ENCODE measurements at places on chromosomes 16 and 17. TPM values are rescaled to one million over a fixed set of nuclear protein-coding genes. Genes with fewer than 3 reads are reported as not detected.

Gene SLC5A2
- 0.77 TPM for polyA plus RNA-seq

Gene CTRB2
- not detected for polyA plus RNA-seq

Gene ADORA2B
- polyA plus RNA-seq = 0.67 TPM

DNA sequence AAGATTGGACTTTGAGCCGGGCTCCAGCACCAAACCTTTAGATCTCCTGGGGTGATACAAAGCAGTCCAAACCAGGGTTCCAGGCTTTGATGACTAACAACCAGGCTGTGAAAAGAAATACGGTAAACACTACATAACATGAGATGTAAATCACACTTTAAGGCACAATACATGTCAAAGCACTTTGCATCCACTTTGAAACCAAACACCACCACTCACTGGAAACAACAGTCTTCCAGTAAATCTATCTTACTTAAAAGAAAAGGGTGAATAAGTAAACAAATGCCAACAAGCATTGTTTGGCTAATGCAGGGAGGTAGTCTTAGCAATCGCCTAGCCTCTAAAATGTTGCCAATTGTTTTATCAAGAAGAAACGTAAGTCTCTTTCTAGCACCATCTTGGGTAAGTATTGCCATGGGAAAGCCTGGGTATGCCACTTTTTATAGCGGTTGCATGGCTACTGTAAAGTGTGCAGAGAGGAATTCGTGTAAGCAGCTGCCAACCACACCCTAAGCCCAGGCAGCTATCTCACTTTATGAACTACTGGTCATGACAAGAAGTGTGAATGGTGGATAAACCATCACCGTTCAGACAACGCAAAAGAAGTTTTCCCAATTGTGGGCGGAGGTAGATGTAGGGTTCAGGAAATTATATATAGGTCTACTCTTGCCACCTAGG, 267.4 kb upstream of the PSMD7 start:
- H3K4me1 ChIP-seq = no peaks in the 10 kb centered on the region
- H3K36me3 ChIP-seq = no peaks in the 10 kb centered on the region
- no peak overlapping the region for H3K4me3 ChIP-seq
- peaks cover 6% of the 10 kb centered on the region for H3K27me3 ChIP-seq
- no peak for DNase-seq

DNA sequence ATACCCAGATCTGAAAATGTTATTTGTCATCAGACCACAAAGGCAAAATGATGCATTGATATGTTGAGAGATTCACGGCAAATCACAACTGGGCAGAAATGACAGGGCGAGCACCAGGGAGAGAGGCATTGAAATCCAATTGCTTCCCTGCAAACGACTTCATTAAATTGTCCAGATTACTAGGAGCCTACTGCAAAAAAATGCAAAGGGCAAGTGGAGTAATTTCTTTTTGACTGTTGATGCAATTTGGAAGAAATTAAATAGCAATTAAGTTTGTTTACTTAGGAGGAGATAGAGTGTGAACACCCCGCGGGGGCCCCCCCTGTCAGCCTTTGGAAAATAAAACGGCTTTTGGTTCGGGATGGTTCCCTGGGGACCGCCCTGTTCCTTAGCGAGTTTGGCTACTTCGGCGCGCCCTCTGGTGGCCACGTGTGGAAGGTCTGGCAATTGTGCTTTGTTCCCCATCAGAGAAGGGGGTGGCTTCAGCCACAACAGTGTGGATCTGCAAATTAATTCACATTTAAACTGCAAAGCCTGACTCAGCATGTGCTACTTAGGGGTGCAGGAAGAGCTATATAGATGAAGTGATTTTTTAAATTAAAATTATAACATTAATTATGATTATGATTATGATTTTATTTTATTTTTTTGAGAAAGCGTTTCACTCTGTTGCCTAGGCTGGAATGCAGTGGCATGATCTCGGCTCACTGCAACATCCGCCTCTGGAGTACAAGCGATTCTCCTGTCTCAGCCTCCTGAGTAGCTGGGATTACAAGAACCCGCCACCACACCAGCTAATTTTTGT, 14.5 kb upstream of the TMC7 start:
- no peaks in the 10 kb centered on the region for H3K27me3 ChIP-seq
- H3K27ac ChIP-seq = no peak overlapping the region
- H3K36me3 ChIP-seq = no peaks in the 10 kb centered on the region

GRCh38 chr17:15250135-15250860, 14.8 kb downstream of the PMP22 start:
- H3K4me3 ChIP-seq = no peak overlapping the region
- no peak overlapping the region for H3K27ac ChIP-seq
- H3K4me1 ChIP-seq = peaks cover 62% of the 10 kb centered on the region
- H3K27me3 ChIP-seq = no peaks in the 10 kb centered on the region
- H3K36me3 ChIP-seq = no peaks in the 10 kb centered on the region

- peaks cover 19% of the 10 kb centered on the region for H3K4me1 ChIP-seq
- DNase-seq = no peak
- H3K36me3 ChIP-seq = peaks cover 5% of the 10 kb centered on the region
- no peak overlapping the region for H3K27ac ChIP-seq
- no peak overlapping the region for H3K4me3 ChIP-seq
- no peaks in the 10 kb centered on the region for H3K27me3 ChIP-seq
These were observed 8.1 kb downstream of the WIPI1 start for GRCh38 chr17:68449021-68449739.

GRCh38 chr16:75024594-75024993, 25.8 kb downstream of the ZNRF1 start:
- H3K36me3 ChIP-seq = no peaks in the 10 kb centered on the region
- no peaks in the 10 kb centered on the region for H3K27me3 ChIP-seq
- H3K4me3 ChIP-seq = no peak overlapping the region
- H3K27ac ChIP-seq = no peak overlapping the region
- no peak for DNase-seq

Measured in heart right ventricle (tissue), 16 donors.